ENCODE measurements at places on chromosomes 12 and 14. TPM values are rescaled to one million over a fixed set of nuclear protein-coding genes. Genes with fewer than 3 reads are reported as not detected.
A peak's percentile ranks its signal among the peaks of the same experiment; 100 is the strongest.

GRCh38 chr12:78628491-78629100, 236.0 kb upstream of the SYT1 start:
- no peak overlapping the region for H3K27ac ChIP-seq
- no peaks in the 10 kb centered on the region for H3K27me3 ChIP-seq
- no peaks in the 10 kb centered on the region for H3K36me3 ChIP-seq
- no peak for DNase-seq

GRCh38 chr12:26740991-26741390, 92.0 kb downstream of the ITPR2 start:
- H3K27me3 ChIP-seq: no peaks in the 10 kb centered on the region
- no peaks in the 10 kb centered on the region for H3K36me3 ChIP-seq
- no peaks in the 10 kb centered on the region for H3K4me1 ChIP-seq
- DNase-seq: no peak
- H3K4me3 ChIP-seq: no peak overlapping the region

DNA sequence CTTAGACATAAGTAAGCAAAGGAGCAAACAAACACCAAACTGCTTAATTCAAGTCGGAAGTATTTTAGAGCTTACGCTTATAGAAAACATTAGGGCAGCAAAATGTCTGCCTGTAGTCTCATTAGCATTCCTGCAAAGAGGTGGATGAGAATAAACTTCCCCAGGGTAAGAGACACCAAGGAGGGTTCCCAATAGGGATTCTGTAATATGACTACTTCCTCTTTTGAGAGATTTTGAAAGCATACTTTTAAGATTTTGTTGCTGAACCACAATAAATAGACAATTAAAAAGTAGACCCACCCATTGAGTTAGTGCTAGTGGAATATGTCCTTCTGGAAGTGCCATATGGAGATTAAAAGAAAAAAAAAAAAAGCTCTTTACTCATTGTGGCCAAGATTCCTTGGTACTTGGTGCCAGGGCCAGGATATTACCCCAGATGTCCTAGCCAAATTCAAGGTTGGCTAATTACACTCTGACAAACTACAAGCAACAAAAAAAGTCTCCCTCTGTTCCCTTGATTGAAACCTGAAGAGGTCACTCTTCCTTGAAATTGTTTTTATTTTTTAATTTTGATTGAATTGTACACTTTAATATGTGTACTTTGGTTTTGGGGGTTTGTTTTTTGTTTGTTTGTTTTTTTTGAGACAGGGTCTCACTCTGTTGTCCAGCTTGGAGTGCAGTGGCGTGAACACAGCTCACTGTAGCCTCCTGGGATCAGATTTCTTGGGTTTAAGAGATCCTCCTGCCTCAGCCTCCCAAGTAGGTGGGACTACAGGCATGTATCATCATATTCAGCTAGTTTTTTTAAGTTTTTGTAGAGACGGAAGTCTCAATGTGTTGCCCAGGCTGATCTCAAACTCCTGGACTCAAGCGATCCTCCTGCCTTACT, 8.7 kb downstream of the CLIP1 start:
- no peaks in the 10 kb centered on the region for H3K27me3 ChIP-seq
- H3K4me3 ChIP-seq: no peak overlapping the region
- 0 out of 2 replicates have a peak, but pooled peaks cover 7% of the 10 kb centered on the region for H3K36me3 ChIP-seq
- H3K27ac ChIP-seq: no peak overlapping the region

CLEC7A gene
- total RNA-seq: not detected

DNA sequence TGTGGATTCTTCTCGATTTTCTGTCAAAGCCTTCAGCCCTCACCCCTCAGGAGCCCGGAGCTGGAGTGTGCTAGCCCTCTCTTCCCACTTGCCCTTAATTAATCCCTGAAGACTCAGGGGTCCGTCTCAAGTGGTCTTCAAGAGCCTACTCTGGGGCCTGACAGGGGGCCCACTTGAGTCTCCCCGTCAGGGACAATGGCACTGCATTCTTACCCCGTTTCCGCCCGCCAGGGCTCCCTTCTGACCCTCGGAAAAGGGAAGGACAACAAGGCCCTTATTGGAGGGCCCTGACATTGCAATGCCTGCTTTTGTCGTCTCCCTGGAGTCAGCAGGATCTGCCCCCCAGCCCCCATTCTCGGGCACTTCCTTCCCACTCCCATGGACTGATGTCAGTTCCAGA, 34.4 kb downstream of the TBX3 start:
- H3K36me3 ChIP-seq: no peaks in the 10 kb centered on the region
- H3K27ac ChIP-seq: no peak overlapping the region
- no peak for DNase-seq
- no peaks in the 10 kb centered on the region for H3K4me1 ChIP-seq
- no peak overlapping the region for H3K4me3 ChIP-seq

LMNTD1 gene
- total RNA-seq: 4.3 TPM

- peak; percentile 64 for DNase-seq
- H3K4me3 ChIP-seq: no peak overlapping the region
- H3K4me1 ChIP-seq: no peaks in the 10 kb centered on the region
- H3K27me3 ChIP-seq: no peaks in the 10 kb centered on the region
These were observed 101.4 kb upstream of the BBS10 start for GRCh38 chr12:76449583-76449982.

DNA sequence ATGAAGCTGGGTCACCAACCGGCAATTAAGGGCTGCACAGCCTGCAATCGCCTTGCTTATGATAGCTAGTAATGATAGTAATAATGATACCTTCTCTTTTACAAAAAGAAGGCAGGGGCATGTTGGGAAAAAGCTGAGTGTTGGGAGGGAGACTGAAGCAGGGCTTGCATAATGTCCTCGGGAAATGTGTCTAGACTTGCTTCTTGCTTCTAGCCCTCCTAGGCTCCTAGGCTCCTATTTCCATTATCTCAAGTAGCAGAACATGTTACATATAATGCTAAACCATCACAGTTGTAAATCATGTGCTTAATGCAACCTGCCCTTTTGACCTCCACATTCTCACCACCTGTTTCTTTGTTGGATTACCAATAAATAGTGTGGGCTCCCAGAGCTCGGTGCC, 18.7 kb downstream of the RERGL start:
- no peak for DNase-seq
- no peaks in the 10 kb centered on the region for H3K4me1 ChIP-seq
- no peak overlapping the region for H3K27ac ChIP-seq
- H3K4me3 ChIP-seq: no peak overlapping the region

GRCh38 chr14:61226015-61226654, 55.0 kb downstream of the TMEM30B start:
- H3K4me3 ChIP-seq: no peak overlapping the region
- H3K36me3 ChIP-seq: no peaks in the 10 kb centered on the region
- peaks cover 20% of the 10 kb centered on the region for H3K4me1 ChIP-seq
- no peak overlapping the region for H3K27ac ChIP-seq

GRCh38 chr14:95507701-95508103, 8.7 kb downstream of the SYNE3 start:
- H3K36me3 ChIP-seq: no peaks in the 10 kb centered on the region
- peak; percentile 75 for DNase-seq
- peak overlapping the region; percentile 36 for H3K27ac ChIP-seq
- H3K27me3 ChIP-seq: no peaks in the 10 kb centered on the region
- peaks cover 24% of the 10 kb centered on the region for H3K4me1 ChIP-seq

Measured in IMR-90 (cell line).